Common myeloid progenitor, CD34-positive (primary cell): ENCODE measurements at places on chromosomes 12 and 14.

DNA sequence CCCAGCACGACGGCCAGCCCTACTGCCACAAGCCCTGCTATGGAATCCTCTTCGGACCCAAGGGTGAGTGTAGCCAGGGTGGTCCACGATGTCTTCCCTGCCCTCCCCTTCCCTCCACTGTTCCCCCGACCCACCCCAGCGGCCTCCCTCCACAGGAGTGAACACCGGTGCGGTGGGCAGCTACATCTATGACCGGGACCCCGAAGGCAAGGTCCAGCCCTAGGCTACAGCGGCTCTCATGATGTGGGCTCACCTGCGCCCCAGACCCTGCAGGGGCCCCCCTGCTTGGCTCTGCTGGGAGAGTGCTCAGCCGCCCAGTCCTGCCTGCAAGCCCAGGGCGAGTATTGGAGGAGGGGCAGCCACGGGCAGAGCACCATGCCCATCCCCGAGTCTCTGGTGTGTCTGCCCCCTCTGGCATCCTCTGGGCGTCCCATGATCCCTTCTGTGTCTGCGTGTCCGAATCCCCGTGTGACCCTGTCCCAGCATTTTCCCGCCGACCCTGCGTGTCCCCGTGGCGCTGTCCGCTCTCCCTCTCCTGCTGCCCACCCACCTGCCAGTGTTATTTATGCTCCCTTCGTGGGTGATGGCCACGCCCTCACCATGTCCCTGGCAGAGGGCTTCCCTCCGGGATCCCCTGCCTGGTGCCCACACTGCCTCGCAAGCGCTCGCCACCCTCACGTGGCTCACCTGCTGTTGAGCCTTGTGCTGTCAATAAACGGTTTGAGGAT, 5.0 kb downstream of the CRIP2 start:
- DNase-seq: no peak

GRCh38 chr12:108621161-108621560, 12.5 kb downstream of the SELPLG start:
- no peak for DNase-seq

DNA sequence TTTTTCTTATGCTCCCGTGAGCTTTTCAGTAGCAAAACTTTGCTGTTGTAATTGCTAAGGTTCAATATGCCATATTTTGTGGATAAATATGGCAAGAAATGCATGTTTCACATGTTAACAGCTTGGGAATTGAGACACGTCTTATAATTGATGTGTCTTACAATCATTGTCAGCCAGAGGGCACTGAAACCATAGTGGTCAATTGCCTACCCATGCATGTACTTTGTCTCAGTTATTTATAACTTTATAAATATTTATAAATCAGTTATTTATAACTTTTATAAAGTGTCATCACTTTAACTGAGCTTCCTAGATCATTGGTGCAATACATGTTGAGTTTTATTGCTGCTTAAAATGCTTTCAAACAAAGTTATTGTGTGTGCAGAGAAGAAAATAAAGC, 82.0 kb downstream of the CATSPERB start:
- peak; percentile 79 for DNase-seq

- no peak for DNase-seq
Measured at GRCh38 chr14:59332727-59333126, 132.5 kb downstream of the GPR135 start.

DNA sequence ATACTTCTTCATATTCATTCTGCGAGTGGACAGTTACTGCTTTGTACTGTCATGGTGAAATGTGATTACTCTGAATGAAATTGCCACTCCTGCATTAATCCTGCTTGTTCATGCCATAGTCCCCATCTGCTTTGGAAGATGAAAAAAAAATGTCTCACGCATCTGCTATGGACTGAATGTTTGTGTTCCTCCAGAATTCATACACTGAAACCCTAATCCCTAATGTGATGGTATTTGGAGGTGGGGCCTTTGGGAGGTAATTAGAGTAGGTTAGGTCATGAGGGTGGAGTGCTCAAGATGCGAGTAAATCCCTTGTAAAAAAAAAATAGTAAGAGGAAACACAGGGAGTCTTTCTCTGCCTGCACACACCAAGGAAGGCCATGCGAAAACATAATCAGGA, 427.2 kb downstream of the TMTC2 start:
- no peak for DNase-seq

DNA sequence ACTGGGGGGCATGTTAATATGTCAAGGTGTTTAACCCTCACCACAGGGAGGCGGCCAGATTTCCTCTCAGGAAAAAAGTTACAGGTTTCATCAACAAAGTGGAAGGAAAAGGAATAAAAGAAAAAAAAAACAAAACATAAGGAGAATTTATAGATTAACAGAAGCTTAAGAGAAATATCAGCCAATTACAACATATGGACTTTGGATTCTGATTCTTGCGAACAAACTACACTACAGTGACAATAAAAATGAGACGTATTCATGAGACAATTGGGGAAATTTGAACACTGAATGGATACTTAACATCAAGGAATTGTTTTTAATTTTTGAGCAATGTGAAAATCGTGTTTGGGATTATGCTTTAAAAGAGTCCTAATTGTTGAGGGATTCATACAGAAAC, 60.4 kb downstream of the CALM1 start:
- no peak for DNase-seq

- DNase-seq: no peak
Measured at GRCh38 chr12:40241741-40242140, 16.9 kb downstream of the LRRK2 start.
